ENCODE measurements at places on chromosomes 1 and 21. TPM values are rescaled to one million over a fixed set of nuclear protein-coding genes. Genes with fewer than 3 reads are reported as not detected.
A peak's percentile ranks its signal among the peaks of the same experiment; 100 is the strongest.

- H3K4me3 ChIP-seq, result no peak overlapping the region
- no peaks in the 10 kb centered on the region for H3K4me1 ChIP-seq
- no peaks in the 10 kb centered on the region for H3K36me3 ChIP-seq
Observed at GRCh38 chr1:80171631-80172030, 1165.1 kb upstream of the ADGRL4 start.

DNA sequence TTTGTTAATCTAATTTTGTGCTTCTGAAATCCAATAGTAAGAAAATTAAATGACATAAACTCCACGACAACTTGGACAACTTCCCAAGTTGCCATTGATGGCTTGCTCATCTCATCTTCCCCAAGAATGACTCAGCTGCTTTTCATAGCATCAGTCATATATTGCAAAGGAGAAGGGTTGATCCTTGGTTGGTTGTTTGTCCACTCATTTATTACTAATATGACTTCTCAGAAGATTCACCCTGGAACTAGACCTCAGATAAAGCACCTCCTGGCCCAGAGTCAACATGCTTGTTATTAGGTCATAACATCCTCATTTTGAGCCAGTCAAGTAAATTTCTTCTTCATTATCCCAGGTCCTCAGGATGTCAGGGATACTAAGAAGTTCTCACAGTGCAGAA, 2.3 kb upstream of the LCE3D start:
- peaks cover 20% of the 10 kb centered on the region for H3K4me1 ChIP-seq
- no peak overlapping the region for H3K27ac ChIP-seq
- H3K36me3 ChIP-seq, result no peaks in the 10 kb centered on the region
- DNase-seq, result no peak
- no peaks in the 10 kb centered on the region for H3K27me3 ChIP-seq

DNA sequence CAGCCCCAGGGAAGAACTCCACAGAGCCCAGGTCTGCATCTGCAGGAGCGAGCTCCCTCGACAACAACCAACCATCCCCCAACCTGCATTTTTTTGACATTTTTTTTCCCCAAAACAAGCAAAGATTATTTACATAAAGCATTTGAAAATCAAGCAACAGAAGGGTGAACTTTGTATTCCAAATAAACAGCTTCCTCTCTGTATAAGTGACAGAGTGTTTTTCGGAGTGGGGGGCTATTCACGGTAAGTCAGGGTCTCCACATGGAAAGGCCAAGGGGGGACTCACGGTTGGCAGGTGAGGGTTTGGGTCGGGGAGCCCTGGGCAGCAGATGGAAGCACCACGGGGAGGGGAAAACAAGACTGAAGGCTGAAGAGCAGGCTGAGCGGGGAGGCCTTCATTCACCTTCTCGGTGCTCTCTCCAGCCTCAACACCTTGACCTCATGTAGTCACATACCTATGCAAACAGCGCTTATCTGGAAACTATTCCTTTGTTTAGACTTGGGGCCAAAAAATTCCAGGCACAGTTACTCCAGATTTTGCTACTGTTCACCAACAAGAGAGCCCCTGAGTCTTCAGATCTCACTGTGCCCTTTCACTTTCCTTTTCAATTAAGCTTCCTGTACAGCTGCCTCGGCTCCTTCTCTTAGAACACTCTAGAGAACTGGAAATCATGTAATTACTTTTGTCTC, 27.6 kb downstream of the C2CD2 start:
- no peak overlapping the region for H3K4me3 ChIP-seq
- peak overlapping the region; percentile 85 for H3K27ac ChIP-seq
- H3K4me1 ChIP-seq, result peaks cover 28% of the 10 kb centered on the region

- no peaks in the 10 kb centered on the region for H3K27me3 ChIP-seq
- no peak for DNase-seq
- H3K27ac ChIP-seq, result no peak overlapping the region
- H3K4me3 ChIP-seq, result no peak overlapping the region
- no peaks in the 10 kb centered on the region for H3K4me1 ChIP-seq
Observed at GRCh38 chr1:15305468-15305770, 58.4 kb downstream of the FHAD1 start.

MAGI3 gene
- total RNA-seq, result 9.7 TPM

GRCh38 chr1:179876300-179876715, 1.3 kb downstream of the TOR1AIP2 start:
- DNase-seq, result no peak
- H3K36me3 ChIP-seq, result no peaks in the 10 kb centered on the region
- H3K27me3 ChIP-seq, result no peaks in the 10 kb centered on the region
- H3K4me1 ChIP-seq, result peaks cover 8% of the 10 kb centered on the region
- H3K4me3 ChIP-seq, result peak overlapping the region; percentile 81

DNA sequence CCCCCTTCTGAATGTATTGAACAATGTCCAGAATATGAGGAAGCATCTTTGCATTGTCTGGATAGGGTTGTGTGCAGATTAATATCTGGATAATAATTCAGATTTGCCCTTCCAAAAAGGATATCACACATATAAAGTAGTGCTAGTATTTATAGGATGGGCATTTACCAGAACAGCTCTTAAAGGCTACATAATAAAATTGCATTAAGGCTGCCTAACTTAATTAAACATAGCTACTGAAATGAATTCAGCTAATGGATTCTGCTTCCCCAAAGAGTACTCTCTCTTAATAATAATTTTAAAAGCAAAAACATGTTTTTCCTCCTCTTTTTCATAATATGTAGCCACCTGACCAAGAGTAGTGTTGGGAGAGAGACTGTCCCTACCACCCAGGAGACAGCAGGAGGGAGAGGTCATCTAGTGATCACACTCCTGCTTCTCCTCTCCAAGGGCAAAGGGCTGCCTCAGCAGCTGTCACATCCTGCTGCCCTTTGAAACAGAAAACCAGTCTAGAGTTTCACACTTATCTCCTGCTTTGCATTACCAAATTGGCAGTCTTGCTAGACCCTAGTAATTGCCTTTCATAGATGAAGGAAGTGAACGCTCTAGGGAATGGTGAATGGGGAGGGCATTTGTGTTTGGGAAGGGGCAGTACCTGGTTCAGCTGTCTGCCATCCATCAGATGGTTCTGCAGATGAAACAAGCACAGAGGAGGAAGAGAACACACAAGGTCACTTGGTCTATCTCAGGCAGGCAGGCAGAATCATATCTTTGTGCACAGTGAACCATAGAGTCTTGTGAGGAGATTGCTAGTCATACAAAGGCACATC, 29.3 kb upstream of the DDAH1 start:
- no peaks in the 10 kb centered on the region for H3K4me1 ChIP-seq
- H3K27ac ChIP-seq, result no peak overlapping the region
- H3K4me3 ChIP-seq, result no peak overlapping the region
- no peak for DNase-seq
- H3K36me3 ChIP-seq, result no peaks in the 10 kb centered on the region

HSD11B1 gene
- total RNA-seq, result not detected

TOR1AIP1 gene
- total RNA-seq, result 20.6 TPM

GRCh38 chr1:95206514-95206913, 27.5 kb upstream of the RWDD3 start:
- no peak overlapping the region for H3K27ac ChIP-seq
- H3K27me3 ChIP-seq, result no peaks in the 10 kb centered on the region
- no peaks in the 10 kb centered on the region for H3K4me1 ChIP-seq
- H3K36me3 ChIP-seq, result no peaks in the 10 kb centered on the region
- H3K4me3 ChIP-seq, result no peak overlapping the region

DNA sequence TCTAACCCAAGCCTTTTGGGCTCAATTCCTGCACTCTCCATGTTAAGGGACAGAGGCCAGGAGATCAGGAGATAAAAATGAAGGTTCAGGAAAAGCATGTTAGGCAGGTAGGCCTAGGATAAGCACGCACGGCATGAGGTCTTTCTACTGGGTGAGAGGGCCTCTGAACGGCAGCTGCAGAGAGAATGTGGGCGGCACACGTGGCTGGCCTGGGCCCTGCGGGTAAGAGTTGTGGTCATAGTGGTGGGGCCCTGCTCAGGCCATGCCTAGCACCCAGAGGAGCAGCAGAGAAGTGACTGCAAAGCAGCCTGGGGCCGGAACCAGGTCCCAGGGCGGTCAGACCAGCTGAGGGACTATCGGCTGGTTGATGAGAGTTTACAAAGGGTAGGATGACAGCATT, 7.5 kb upstream of the FOXO6 start:
- peaks cover 4% of the 10 kb centered on the region for H3K27me3 ChIP-seq
- peaks cover 14% of the 10 kb centered on the region for H3K4me1 ChIP-seq
- no peak for DNase-seq
- no peak overlapping the region for H3K4me3 ChIP-seq
- H3K27ac ChIP-seq, result no peak overlapping the region
- no peaks in the 10 kb centered on the region for H3K36me3 ChIP-seq

S100A7A gene
- total RNA-seq, result not detected

DNA sequence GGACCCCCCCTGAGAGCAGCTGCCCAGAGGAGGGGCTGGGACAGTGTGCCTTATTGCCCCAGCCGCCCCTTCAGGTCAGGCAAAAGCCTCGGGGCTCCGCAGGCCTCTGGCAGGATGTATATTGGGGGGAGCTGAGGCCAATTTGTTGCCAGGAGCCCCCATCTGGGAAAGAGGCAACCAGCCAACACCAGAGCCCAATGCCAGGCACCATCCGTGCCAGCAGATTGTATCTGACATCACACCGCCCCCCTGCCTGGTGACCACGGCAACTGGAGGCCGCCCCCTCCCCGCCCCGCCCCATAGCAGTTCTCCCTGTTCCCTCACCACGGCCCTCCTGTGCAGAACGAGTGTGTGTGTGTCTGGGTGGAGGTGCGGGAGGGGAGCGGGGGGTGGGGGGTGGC, 3.6 kb upstream of the PLEKHG5 start:
- H3K4me3 ChIP-seq, result no peak overlapping the region
- H3K27ac ChIP-seq, result no peak overlapping the region
- H3K36me3 ChIP-seq, result no peaks in the 10 kb centered on the region
- H3K27me3 ChIP-seq, result peaks cover 26% of the 10 kb centered on the region
- H3K4me1 ChIP-seq, result peaks cover 33% of the 10 kb centered on the region

GRCh38 chr1:203278082-203278884, 27.0 kb upstream of the BTG2 start:
- H3K27ac ChIP-seq, result no peak overlapping the region
- peaks cover 15% of the 10 kb centered on the region for H3K4me1 ChIP-seq
- no peak overlapping the region for H3K4me3 ChIP-seq
- H3K27me3 ChIP-seq, result peaks cover 12% of the 10 kb centered on the region
- peak; percentile 49 for DNase-seq

- H3K27me3 ChIP-seq, result peaks cover 57% of the 10 kb centered on the region
- no peak overlapping the region for H3K27ac ChIP-seq
- no peak overlapping the region for H3K4me3 ChIP-seq
- no peak for DNase-seq
Observed at GRCh38 chr1:156386134-156386901, 17.3 kb downstream of the RHBG start.

- DNase-seq, result no peak
- H3K4me1 ChIP-seq, result peaks cover 5% of the 10 kb centered on the region
- H3K27me3 ChIP-seq, result peaks cover 98% of the 10 kb centered on the region
- H3K4me3 ChIP-seq, result no peak overlapping the region
- no peak overlapping the region for H3K27ac ChIP-seq
- H3K36me3 ChIP-seq, result no peaks in the 10 kb centered on the region
Observed at GRCh38 chr1:39675220-39675619, 3.3 kb upstream of the NT5C1A start.

GRCh38 chr1:170619241-170620028, 44.5 kb upstream of the PRRX1 start:
- H3K27me3 ChIP-seq, result no peaks in the 10 kb centered on the region
- no peak for DNase-seq
- no peak overlapping the region for H3K27ac ChIP-seq
- H3K4me1 ChIP-seq, result no peaks in the 10 kb centered on the region
- H3K4me3 ChIP-seq, result no peak overlapping the region

HSPA6 gene
- not detected for total RNA-seq

DNA sequence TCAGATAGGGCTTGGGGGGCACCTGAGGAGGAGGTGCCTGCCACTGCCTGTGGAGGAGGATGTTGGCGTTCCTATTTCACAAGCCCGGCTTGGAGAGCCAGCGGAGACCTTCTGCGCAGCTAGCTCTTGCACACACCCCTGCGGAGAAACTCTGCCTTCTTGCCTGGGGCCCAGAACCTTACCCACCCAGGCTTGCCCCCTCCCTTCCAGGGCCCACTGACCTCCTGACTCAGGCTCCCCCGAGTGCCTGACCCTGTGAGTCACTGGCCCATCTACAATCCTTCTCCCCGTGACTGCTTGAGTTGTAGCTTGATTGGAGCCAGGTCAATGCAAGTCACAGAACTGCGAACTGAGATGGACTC, 3.4 kb downstream of the HES2 start:
- no peaks in the 10 kb centered on the region for H3K36me3 ChIP-seq
- no peak overlapping the region for H3K27ac ChIP-seq
- no peak for DNase-seq
- H3K27me3 ChIP-seq, result peaks cover 83% of the 10 kb centered on the region
- no peak overlapping the region for H3K4me3 ChIP-seq

DNA sequence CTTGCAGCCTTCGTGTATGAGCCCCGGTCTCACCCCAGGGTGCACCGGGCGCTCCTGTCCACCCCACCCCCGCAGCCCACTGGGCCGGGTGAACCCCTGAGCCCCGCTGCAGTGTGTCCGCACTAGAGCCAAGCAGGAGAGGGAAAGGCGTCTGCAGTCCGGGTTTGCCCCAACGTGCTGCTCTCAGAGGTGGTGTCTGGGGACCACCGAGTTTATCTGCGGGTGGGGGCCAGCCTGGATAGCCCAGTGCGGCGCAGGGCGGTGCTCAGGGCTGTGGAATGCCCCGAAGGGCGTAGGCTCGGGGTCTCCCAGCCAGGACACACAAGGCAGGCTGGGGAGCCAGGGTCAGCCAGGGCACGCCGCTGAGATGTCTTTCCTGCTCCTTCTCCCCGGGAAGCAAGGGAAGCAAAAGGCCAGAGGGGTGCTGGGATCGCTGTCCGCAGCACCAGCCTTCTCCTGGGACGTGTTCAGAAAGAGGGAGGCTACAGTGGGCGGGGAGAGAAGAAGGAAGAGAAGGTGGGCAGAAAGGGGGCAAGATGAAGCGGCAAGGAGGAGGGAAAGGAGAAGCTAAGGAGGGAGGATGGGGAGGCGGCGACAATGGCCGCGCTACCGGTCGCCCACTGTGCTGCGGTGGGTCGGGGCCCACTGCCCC, 56.6 kb downstream of the MAB21L3 start:
- DNase-seq, result peak; percentile 62
- H3K27me3 ChIP-seq, result peaks cover 26% of the 10 kb centered on the region
- peaks cover 12% of the 10 kb centered on the region for H3K4me1 ChIP-seq
- no peaks in the 10 kb centered on the region for H3K36me3 ChIP-seq
- no peak overlapping the region for H3K27ac ChIP-seq
- H3K4me3 ChIP-seq, result peak overlapping the region; percentile 87

ERRFI1 gene
- 59.8 TPM for total RNA-seq

- no peaks in the 10 kb centered on the region for H3K4me1 ChIP-seq
- no peak for DNase-seq
- no peaks in the 10 kb centered on the region for H3K27me3 ChIP-seq
- no peak overlapping the region for H3K27ac ChIP-seq
- H3K36me3 ChIP-seq, result no peaks in the 10 kb centered on the region
Observed at GRCh38 chr21:16644685-16645084, 868.2 kb upstream of the CXADR start.

FAM72C gene
- 4.0 TPM for total RNA-seq

GRCh38 chr1:6984986-6985385, 199.7 kb downstream of the CAMTA1 start:
- H3K4me3 ChIP-seq, result no peak overlapping the region
- H3K27me3 ChIP-seq, result no peaks in the 10 kb centered on the region
- H3K36me3 ChIP-seq, result no peaks in the 10 kb centered on the region
- H3K27ac ChIP-seq, result no peak overlapping the region
- DNase-seq, result no peak

GRCh38 chr21:38751379-38752050, 54.2 kb upstream of the ETS2 start:
- H3K36me3 ChIP-seq, result no peaks in the 10 kb centered on the region
- no peak overlapping the region for H3K4me3 ChIP-seq
- no peaks in the 10 kb centered on the region for H3K4me1 ChIP-seq
- H3K27me3 ChIP-seq, result no peaks in the 10 kb centered on the region
- no peak overlapping the region for H3K27ac ChIP-seq
- DNase-seq, result no peak

CD1E gene
- total RNA-seq, result not detected

GRCh38 chr1:225410036-225410435, 17.8 kb downstream of the LBR start:
- no peak for DNase-seq
- peaks cover 7% of the 10 kb centered on the region for H3K4me1 ChIP-seq
- no peak overlapping the region for H3K27ac ChIP-seq
- H3K36me3 ChIP-seq, result peaks cover 14% of the 10 kb centered on the region
